ENCODE measurements at places on chromosomes 5 and 9. TPM values are rescaled to one million over a fixed set of nuclear protein-coding genes. Genes with fewer than 3 reads are reported as not detected.

CENPK gene
- 45.9 TPM for total RNA-seq

FBLL1 gene
- total RNA-seq, result 11.5 TPM

- no peak for DNase-seq
These were observed 813.5 kb downstream of the TLE4 start for GRCh38 chr9:80385246-80385645.

DNA sequence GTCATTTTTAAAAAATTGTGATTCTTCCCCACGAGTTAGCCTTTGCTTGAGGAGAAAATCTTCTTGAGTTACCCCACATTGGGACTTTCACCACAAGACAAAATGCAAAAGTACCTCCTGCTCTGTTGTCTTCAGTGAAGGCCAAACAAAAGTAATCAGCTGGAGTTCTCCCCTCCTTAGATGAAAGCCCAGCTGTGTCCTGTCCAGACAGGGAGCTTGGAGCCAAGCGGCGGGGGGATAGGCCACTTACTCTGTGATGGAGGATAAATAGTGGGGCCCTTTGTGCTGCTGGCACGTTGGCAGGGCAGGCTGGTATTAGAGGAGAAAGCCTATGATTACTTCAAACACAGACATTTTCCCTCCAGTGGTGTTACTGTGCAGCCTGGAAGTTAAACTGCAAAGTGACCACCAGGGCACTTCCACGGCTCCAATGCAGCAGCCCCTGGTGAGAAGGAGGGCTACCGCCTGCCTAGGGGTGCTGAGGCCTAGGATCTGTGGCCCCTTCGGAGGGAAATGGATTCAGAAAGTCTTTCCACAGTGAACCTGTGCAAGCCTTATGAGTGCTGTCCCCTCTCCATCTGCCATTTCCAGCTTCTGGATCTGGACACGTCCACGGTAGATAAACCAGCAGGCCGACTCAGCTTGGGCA lies 155.0 kb downstream of the TMEM167A start:
- no peak for DNase-seq

GRCh38 chr5:111960476-111961215 lies 203.7 kb upstream of the NREP start:
- DNase-seq, result no peak

GRCh38 chr9:123129423-123129822 lies 96.0 kb downstream of the GPR21 start:
- no peak for DNase-seq

DNA sequence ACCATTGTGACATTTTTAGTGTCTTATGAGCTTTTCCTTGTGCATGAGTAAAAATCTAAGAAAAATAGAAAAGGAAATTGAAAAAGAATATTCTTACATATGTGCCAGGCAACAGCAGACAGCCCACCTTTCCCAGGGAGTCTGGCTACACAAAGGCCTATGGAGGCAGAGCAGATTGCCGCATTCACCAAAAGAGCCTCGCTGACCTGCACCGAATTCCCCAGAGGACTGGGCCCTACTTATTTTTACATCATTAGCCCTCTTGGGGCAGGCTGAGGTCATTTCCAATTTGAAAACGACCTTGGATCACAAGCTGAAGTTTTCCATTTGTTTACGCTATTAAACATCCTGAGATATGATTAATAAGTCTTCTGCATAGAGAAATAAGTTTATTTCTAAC lies 66.2 kb upstream of the WDR41 start:
- no peak for DNase-seq
